Dermis blood vessel endothelial cell (primary cell): ENCODE measurements at places on chromosomes 1 and 21.

DNA sequence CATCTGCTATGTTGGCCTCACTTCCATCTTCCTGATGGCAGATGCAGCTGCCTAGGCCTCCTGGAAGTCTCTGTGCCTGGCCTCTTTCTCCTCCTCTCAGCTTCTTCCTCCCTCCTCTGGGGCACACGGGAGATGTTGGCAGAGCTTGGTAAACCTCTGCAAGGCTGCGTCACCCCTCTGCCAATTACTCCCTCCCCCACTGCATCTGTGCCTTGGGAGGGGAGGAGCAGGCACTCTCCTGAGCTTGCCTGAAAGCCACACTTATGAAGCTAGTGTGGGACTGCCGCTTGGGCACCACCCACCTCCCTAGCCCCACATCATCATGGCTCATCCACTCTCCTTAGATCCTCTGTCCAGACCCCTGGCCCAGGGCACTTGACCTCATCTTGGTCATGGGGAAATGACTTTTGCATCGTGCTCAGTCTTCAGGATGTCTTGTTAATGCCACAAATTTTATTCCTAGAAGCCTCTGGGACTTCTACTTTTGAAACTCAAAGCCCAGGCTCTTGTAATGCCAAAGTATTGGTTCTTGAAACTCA, 7.3 kb upstream of the TMEM51 start:
- no peak for DNase-seq

DNA sequence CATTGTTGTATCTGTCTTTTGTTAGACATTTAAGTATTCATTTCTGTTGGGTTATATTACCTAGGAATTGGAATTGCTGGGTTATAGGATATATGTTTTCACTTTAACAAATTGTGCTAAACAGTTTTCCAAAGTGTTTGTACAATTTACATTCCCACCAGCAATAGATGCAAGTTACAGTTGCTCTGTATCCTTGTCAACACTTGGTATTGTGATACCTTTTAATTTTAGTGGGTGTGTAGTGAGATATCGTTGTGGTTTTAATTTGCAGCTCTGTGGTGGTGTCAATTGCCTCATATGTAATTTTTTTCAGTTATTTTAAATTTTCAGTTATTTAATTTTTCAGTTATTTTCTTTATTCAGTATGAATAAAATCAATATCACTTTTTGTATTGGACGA, 7.4 kb upstream of the DPH5 start:
- DNase-seq, result no peak

- DNase-seq, result no peak
Measured at GRCh38 chr1:46404482-46405196, 10.5 kb downstream of the FAAH start.

DNA sequence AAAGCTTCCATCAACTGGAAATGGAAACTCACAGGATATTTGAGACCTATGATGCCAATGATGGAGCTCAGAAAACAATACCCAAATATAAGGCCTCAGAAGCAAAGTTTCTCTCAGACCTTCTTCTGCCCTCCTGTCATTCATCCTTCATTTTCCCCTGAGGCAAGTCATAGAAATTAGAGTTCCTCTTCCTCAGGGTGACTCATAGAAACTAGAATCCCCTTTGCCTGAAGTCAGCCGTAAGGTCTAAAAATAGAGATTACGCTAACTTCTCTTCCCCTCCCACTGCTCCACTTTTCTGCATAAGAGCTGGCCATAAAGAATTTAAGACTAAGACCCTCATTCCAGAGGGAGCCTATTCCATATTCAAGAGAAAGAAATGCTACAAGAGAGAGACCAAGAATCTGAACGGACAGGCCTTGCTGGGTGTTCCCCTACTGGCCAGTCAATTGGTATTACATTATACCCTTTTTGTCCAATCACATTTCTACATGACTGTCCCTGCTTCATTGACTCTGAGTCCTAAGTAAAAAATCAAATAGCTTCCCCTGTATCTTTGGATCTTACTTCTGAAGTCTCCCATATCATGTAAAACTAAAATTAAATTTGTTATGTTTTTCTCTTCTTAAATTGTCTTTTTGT, 994.9 kb downstream of the ADGRL2 start:
- no peak for DNase-seq

GRCh38 chr1:204409123-204409522, 2.5 kb downstream of the PPP1R15B start:
- DNase-seq, result peak; percentile 25

GRCh38 chr1:147824798-147825197, 64.4 kb upstream of the GJA5 start:
- DNase-seq, result no peak
